ENCODE measurements at places on chromosomes 13 and 19.

GRCh38 chr19:1105873-1106840 is 2.4 kb downstream of the GPX4 start:
- DNase-seq, result no peak

DNA sequence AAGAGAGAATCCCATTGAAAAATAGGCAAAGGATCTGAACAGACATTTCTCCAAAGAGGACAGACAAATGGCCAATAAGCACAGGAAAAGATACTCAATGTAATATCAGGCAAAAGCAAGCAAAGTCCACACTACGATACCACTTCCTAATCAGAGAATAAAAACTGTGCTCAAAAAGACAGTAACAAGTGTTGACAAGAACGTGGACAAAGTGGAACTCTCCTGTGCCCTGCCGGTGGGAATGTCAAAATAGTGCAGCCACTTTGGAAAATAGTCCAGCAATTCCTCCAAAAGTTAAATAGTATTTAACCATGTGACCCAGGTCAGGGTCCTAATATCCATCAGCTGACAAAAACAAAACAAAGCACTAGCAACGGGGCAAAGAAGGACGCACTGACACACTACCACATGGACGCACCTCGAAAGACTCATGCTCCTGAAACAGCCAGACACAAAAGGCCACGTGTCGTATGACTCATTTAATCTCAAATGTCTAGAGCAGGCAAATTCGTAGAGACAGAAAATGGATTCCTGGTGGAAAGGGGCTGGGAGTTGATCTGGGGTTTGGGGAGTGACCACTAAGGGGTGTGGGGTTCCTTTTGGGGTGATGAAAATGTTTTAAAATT is 5.2 kb downstream of the MIER2 start:
- no peak for DNase-seq

DNA sequence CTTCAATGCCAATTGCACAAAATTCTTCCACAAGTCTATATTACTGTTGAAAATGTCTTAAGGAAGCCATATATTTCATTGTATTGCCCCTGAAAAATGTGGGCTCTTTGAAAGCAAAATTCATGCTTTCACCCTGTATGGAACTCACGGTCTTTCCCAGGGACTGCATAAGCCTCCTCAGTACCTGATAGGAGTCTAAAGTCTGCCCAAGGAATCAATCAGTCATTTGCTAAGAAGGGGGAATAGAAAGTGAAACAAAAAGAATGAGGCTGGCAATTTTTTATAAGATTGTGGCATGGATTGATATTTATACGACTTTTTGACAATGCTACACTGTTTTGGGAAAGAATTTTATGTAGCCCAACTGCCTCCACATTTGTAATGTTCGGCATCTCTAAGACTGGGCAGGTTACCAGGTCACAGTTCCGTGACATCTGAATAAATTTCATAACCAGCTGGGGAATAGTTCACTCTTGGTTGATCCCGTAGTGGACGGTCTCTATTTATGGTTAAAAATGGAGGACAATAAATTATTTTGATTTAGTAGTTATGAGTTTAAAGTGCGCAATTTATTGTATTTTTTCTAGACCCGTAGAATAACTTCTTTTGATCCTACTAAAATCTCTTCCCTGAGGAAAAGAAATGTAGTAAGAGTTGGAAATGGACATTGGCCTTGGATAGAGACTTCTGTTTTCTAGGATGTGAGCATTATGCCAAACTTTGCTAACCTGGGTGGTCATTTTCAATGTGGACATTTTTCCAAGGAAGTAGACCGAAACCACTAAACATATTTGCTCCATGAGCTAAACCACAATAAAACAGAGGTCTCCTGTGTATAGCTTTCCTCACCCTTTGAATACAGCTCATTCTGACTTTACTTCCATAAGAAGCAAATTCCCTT is 1585.4 kb downstream of the EFNB2 start:
- no peak for DNase-seq

DNA sequence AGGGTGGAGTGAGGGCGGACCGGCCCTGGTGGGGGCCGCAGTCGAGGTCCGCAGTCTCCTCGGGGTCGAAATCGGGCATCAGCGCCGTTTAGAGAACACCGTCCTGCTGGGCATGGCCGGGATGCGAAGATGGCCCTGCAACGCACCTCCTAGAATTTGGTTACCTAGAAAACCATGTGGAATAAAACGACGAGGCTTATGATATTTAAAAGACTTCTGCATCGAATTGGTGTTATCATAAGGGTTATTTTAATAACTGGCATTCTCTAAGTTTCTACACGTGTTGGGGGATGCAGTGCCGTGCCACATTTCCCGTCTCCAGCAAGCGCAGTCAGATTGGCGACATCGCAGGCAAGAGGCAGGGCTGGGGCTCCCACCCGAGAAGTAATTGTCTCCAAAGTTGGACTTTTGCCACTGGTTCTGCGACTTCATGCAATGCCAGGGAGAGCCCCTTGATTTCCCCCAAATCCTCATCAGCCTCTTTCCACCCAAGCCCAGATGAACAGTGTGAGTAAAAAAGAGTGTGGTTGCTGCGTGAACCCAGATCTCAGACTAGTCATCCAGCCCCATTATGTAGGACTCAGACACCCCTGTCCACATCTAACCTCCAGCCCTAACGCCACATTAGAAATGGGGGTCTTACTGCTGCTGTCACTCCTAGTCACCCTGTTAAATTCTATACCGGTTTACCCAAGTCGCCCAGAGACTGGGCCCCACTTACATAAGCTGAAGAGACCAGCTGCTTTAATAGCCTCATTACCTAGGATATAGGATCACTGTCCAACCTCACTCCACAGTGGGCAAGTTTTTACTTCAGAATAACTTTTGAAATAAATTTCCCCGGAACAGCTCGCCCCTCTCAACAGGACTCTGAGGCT is 571 bp upstream of the DHRS12 start:
- peak; percentile 14 for DNase-seq

DNA sequence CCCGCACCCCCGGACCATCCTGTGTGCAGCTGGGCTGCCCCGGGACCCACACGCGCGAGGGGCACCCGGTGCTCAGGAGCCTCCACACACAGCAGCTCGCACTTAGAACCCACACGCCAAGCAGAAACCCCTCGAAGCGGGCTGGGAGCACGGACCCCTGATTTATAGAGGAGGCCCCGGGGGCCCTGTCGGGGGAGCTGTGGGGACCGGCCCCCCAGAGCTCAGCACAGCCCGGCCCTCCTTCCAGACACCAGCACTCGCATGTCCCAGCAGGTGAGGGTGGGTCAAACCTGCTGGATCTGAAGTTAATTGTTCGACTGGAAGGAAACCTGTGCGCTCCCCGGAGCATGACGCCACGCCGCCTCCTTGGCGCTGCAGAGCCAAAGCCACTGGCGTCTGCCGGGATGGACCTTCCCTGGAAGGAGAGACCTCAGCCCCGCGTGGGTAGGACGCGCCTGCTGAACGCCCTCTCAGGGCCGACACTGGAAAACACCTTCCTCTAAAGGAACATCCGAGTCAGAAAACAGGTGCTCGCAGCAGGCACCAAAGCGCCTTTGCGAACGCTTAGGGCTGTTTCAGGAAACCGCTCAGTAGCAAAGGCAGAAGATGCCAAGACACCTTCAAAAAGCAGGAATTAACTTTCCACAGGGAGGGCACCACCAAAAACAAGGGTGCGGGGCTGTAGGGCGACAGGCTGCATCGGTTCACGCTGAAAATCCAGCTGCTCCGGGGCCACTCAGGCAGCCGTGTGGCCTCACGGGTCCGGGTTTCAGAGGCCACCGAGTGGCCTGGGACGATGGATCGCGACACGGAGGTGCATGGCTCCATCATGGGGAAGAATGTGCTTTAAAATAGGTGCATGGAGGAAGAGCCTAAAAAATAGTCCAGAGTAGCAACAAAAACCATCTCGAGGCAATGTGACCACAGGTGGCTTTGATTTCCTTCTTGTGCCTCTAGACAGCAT is 37.8 kb upstream of the GRTP1 start:
- DNase-seq, result no peak

GRCh38 chr13:75652726-75653125 is 16.6 kb downstream of the LMO7 start:
- no peak for DNase-seq

GRCh38 chr13:46173656-46174055 is 8.3 kb downstream of the LCP1 start:
- no peak for DNase-seq

DNA sequence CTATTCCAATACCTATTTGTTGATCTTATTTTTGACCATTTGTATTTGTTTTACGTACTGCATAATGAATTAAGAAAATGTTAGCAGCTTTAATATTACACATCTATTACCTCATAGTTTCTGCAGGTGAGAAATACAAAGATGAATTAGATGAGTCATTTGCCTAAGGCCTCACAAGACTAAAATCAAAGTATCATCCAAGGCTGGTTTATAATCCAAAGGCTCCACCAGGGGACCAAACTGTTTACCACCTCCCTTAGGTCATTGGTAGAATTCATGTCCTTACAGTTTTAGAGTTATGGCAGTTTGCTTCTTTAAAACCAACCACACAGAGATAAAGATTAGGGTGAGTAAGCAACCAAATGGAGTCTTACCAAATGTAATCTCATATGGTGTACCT is 848.1 kb downstream of the SLITRK6 start:
- no peak for DNase-seq

- DNase-seq, result no peak
Measured at GRCh38 chr13:42492372-42492920, 81.5 kb upstream of the TNFSF11 start.

GRCh38 chr19:47623921-47624391 is 15.0 kb downstream of the BICRA start:
- no peak for DNase-seq

GRCh38 chr19:36686365-36687213 is 823 bp upstream of the ZNF567 start:
- no peak for DNase-seq

GRCh38 chr13:105016266-105016665 is 1519.2 kb downstream of the EFNB2 start:
- DNase-seq, result no peak

GRCh38 chr13:24911133-24911908 is 147.4 kb downstream of the RNF17 start:
- no peak for DNase-seq

DNA sequence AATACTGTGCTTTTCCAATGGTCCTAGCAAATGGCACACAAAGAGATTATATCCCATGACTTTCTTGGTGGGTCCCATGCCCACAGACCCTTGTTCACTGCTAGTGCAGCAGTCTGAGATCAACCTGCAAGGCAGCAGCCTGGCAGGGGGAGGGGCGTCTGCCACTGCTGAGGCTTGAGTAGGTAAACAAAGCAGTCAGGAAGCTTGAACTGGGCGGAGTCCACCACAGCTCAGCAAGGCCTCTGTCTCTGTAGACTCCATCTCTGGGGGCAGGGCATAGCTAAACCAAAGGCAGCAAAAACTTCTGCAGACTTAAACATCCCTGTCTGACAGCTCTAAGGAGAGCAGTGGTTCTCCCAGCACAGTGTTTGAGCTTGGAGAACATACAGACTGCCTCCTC is 82.9 kb downstream of the ZNF737 start:
- peak; percentile 9 for DNase-seq

DNA sequence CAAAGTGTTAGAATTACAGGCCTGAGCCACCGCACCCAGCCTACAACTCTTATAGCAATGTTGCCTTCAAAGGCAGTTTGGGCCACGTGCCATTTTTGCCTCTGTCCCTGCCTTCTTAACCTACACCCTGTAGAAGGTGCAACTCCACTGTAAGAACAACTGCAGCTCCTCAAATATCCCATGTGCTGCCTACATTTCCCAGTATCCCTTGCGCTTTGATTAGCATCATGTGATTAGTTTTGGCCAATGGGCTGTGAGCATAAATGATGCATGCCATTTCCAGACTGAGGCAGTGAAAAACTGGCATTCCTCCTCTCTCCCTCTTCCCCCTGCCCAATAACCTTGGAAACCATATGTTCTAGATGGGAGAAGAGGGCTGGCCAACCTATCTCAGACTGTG is 75.2 kb upstream of the MRI1 start:
- no peak for DNase-seq

DNA sequence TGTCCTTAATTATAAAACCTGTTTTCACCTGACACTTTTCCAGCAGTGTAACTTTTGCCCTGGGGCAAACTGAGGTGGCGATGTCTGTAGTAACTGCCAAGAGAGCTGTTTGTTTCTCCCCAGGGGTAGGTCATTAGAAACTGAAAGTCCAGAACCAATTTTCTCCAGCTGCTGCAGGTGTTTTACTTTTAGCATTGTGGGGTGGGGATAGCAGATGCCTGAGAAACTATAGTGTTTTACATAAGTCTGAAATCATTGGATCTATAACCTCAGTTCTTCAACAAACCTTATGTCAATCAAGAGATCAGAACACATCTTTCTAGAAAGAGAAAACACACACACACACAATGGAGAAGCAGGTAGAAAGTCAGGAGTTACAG is 92.7 kb downstream of the LHFPL6 start:
- DNase-seq, result no peak

GRCh38 chr13:44976949-44977583 is 12.2 kb downstream of the NUFIP1 start:
- DNase-seq, result no peak

GRCh38 chr19:8004723-8005513 is 523 bp downstream of the ELAVL1 start:
- DNase-seq, result no peak

GRCh38 chr13:48380581-48380980 is 32.3 kb downstream of the LPAR6 start:
- DNase-seq, result no peak

GRCh38 chr13:110062077-110062776 is 244.7 kb downstream of the COL4A1 start:
- no peak for DNase-seq

DNA sequence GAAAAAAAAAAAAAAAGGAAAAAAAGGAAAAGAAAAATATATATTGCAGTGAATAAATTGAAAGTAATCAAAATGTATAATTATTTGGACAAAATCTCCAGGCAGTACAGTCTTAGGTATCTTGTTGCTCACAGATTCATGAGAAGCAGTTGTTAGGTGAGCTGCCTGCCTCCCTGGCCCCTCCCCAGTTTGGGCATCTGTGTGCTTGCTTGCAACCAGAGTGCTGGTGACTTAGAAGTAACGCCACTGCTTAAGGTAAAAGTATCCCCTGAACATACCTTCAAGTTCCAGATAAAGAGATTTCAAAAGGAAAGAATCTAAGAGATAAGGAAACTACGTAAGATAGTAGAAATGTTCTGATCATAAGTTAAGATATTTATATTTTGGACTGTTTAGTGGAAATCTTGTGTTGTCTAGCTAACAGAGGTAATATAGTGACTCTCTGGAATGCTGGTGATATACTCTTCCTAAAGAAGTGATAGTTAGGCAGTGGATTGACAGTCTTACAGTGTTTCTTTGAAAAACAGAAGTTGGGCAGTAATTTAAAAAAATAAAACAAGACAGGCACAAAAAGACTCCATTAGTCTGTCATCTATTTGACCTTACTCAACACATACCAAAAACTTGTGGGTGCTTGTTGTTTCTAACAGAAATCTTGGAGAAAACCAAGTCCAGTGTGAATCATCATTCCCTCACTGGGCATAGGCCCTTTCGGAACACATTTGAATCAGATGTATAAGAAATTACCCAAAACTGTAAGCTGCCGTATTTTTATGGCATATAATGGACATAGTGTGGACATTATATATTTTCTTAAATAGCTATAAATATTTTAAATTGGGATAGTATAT is 38.3 kb upstream of the KCTD4 start:
- DNase-seq, result no peak
